Posterior cingulate gyrus (tissue), 11 donors: ENCODE measurements at places on chromosomes 16 and 17.

DNA sequence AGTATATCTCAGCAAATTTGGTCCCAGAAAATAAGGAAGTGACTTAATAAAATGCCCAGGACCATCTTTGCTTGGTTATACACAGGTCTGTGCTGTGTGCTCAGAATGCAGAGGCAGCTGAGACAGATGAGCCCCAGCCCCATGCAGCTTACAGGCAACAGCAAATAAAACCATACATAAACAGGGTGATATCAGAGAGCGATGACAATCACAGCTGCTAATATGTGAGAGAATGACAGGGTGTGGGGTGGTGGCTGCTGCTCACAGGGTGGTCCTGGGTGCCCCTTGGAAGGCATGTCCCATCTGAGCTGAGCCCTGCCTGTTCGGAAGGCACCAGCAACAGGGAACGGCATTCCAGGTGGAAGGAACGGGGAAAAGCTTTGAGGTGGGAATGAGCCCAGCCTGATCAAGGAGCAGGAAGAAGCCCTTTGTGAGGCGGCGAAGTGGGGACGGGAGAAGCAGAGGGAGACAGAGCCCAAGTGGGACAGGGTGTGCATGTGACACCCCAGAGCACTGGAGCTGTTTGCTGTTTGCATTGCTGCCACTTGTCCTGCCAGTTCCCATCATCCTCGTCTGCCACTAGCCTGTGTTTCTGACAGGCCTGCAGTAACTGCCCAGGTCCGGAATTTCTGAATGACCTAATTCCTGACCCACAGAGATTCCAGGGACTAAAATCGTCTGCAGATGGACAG, 150.5 kb downstream of the KATNIP start:
- no peak for DNase-seq

GRCh38 chr17:56793531-56793930, 40.2 kb downstream of the C17orf67 start:
- DNase-seq = no peak

GRCh38 chr16:61842666-61843065, 193.6 kb downstream of the CDH8 start:
- DNase-seq = no peak

GRCh38 chr17:82609655-82610054, 38.6 kb downstream of the WDR45B start:
- no peak for DNase-seq

- no peak for DNase-seq
These were observed 303.0 kb upstream of the IRX5 start for GRCh38 chr16:54627616-54628015.

DNA sequence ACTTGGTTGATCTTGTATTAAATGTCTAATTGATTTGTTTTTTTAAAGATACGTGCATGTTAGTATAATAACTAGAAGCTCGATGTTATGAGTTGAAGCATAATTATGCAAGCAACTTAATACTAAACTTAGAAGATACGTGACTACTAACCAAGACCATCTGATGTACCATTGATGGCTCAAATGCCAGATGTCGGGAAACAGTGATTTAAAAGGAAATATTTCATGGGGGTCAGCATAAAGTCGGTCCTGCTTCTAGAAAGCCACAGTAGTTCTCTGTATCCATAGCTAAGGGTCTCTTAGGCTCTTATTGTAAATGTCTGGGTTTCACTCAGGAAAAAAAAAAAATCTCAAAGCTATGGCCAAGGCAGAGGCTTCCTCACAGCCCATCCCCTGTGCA, 61.2 kb upstream of the RBFOX1 start:
- DNase-seq = no peak

DNA sequence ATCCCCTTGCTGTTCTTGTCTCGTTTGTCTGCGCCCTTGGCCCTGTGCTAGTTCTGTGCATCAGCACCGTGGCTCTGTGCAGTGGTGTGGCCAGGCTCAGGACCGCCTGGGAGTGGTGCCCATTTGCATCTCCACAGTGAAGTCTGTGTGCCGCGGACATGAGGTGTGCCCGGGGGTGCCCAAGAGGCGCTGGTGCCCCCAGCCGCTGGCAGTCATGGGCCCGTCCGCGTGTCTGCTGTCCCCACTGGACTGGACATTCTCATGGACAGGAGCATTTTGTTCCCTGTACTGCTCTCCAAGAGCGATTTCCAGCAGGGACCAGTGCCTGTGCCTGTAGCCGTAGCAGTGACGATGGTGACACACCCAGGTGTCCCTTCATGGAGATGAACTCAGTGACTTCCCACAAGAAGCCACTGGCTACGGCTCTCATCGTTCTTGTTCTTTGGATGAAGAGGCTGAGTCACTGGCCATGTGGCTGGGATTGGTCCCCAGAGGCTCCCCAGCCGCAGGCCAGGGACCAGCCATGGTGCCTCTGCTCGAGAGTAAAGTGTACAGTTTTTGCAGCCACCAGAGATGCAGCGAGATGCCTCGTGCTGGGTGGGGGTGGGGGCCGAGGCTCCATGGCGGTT, 13.0 kb upstream of the MC1R start:
- no peak for DNase-seq

DNA sequence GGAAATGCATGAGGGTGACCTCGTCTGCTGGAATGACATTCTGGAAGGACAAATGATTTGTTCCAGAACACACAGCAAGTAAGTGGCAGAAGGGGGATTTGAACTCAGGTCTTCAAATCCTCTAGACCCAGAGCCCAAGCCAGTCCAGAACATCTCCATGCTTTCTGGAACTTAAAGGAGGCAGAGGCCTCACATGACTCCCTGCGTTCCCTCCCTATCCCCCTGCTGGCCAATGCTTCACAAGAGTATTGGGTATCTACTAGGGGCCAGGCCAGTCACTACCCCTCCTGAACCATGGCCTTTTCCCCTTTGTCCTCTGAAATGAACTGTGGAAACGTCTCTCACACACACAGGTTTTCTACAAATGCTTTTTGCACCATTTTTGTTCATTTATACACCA, 7.6 kb upstream of the BEAN1 start:
- no peak for DNase-seq
